ENCODE measurements at places on chromosomes 1 and 21. TPM values are rescaled to one million over a fixed set of nuclear protein-coding genes. Genes with fewer than 3 reads are reported as not detected.

Gene CHODL
- 0.22 TPM for total RNA-seq

Gene CACHD1
- total RNA-seq = 0.48 TPM

Gene OR2L8
- 0.29 TPM for total RNA-seq

Gene GUCA2B
- not detected for total RNA-seq

Gene DIRAS3
- not detected for total RNA-seq

Gene FMO5
- total RNA-seq = 0.48 TPM

GRCh38 chr1:228372183-228373003 is 34.2 kb downstream of the TRIM11 start:
- DNase-seq = no peak

DNA sequence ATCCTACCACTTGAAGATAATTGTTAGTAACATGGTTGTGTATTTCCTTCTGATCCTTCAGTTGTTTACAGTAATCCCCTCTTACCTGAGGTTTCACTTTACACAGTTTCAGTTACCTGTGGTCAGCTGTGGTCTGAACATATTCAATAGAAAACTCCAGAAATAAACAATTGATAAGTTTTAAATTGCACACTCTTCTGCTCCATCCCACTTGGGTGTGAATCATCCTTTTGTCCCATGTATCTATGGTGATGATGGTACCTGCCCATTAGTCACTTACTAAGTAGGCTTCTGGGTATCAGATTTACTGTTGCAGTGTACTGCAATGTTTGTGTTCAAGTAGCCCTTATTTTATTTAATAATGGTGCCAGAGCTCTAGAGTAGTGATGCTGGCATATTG is 62.5 kb downstream of the OSBPL9 start:
- DNase-seq = no peak

GRCh38 chr1:215056584-215056983 is 26.0 kb upstream of the KCNK2 start:
- no peak for DNase-seq

DNA sequence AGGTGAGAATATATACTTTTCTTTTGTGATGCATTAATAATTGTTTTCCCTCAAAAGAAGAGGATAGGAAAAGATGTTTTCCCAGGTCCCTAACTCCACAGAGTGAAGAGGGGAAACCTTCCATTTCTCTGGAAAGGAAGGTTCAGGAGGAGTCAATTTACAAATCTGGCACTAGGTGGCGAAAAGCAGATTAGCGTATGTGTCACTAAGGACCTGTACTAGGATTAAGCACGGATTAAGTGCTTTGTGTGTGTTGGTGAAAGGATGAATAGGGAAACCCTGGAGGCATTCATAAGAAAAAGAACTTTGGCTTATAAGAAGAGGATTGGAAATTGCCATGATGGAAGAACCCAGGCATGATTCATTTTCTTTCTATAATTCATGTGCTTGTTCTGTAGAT is 410.1 kb upstream of the PLXNA2 start:
- DNase-seq = no peak

DNA sequence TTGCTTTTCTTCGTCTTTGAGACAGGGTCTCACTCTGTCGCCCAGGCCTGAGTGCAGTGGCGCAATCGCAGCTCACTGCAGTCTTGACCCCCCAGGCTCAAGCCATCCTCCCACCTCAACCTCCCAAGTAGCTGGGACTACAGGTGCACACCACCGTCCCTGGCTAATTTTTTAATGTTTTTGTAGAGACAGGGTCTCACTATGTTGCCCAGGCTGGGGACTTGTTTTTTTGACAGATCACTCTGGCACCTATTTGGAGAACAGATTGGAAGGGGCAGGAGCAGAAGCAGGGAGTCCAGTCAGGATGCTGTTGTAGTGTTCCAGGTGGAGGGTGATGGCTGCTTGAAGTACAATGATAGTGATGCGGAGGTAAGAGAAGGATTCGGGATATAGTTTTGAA is 12.7 kb upstream of the KDM4A start:
- DNase-seq = no peak

- DNase-seq = no peak
Measured at GRCh38 chr1:163924041-163924440, 602.3 kb downstream of the NUF2 start.

GRCh38 chr1:160293020-160293968 is 8.4 kb upstream of the PEX19 start:
- DNase-seq = no peak

GRCh38 chr1:231499148-231499763 is 29.2 kb upstream of the TSNAX start:
- DNase-seq = no peak

- no peak for DNase-seq
Measured at GRCh38 chr1:15749399-15750291, 7.3 kb downstream of the TMEM82 start.

Data from activated CD4-positive, alpha-beta T cell treated with anti-CD3 and anti-CD28 coated beads, Interleukin-2, amount 10 ng/mL, durations not matched to agents 7 days and 5 days (primary cell).